Left kidney (tissue), 8 donors: ENCODE measurements at places on chromosomes 1 and 21. TPM values are rescaled to one million over a fixed set of nuclear protein-coding genes. Genes with fewer than 3 reads are reported as not detected.

The YTHDF2 gene
- 104 TPM for polyA plus RNA-seq

The ASH1L gene
- polyA plus RNA-seq: 55.2 TPM

GRCh38 chr21:36478941-36479340 lies 981 bp downstream of the CLDN14 start:
- DNase-seq: no peak

GRCh38 chr1:58585581-58586151 lies 8.6 kb upstream of the TACSTD2 start:
- DNase-seq: no peak

DNA sequence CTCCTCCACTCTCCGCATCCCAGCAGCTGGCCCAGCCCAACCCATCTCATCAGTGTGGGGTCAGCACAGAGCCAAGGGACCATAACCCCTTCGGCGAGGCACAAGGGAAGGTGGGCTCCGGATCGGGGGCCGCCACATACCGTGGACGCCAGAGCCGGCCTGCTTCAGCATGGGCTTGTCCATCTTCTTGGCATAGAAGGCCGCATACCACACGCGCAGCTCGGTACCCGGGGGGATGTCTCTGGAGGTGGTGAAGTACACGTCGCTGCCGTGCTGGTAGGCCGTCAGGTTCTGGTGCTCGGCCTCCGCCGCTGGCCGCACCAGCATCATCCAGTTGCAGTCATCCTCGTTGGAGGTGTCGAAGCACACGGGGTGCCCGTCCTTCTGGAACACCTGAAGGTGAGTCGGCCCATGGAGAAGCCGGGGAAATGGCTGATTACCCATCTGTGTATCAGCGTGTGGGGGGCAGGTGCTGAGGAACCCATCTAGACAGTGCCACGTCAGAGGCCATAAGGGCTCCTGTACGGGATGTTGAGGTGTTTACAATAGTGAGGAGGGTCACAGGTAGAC lies 24.6 kb downstream of the PRDM15 start:
- DNase-seq: no peak

GRCh38 chr1:5936621-5937372 lies 55.4 kb downstream of the NPHP4 start:
- no peak for DNase-seq

The FAM78B gene
- polyA plus RNA-seq: 1.5 TPM

DNA sequence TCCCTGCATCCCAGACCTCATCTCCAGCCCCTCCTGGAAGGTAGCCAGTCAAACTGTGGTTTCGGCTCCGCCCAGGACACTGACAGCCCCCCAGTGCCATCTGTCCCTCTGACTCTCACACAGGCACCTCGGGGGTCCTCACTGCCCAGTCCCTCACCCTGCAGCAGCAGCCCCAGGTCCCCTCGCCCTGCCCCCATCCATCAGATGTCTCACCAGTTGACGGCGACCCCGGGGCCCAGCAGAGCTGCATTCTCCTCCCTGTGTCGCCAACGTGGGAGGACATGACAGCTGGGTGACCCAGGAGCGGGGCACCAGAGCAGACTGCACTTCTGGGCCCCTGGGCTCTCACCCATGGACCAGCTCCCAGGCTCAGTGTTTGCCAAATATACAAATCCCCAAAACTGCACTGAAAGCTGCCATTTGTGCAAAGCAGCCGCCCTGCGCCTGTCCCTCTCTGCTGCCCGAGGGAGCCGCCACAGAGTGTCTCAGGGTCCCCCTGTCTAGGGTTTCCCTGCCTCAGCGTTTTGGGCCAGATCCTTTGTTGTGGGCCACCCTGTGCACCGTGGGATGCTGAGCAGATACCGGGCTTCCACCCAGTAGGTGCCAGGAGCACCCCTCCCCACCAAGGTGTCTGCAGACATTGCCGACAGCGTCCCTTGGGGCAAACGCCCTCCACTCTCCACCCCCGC lies 48.2 kb downstream of the PRDM15 start:
- DNase-seq: no peak

DNA sequence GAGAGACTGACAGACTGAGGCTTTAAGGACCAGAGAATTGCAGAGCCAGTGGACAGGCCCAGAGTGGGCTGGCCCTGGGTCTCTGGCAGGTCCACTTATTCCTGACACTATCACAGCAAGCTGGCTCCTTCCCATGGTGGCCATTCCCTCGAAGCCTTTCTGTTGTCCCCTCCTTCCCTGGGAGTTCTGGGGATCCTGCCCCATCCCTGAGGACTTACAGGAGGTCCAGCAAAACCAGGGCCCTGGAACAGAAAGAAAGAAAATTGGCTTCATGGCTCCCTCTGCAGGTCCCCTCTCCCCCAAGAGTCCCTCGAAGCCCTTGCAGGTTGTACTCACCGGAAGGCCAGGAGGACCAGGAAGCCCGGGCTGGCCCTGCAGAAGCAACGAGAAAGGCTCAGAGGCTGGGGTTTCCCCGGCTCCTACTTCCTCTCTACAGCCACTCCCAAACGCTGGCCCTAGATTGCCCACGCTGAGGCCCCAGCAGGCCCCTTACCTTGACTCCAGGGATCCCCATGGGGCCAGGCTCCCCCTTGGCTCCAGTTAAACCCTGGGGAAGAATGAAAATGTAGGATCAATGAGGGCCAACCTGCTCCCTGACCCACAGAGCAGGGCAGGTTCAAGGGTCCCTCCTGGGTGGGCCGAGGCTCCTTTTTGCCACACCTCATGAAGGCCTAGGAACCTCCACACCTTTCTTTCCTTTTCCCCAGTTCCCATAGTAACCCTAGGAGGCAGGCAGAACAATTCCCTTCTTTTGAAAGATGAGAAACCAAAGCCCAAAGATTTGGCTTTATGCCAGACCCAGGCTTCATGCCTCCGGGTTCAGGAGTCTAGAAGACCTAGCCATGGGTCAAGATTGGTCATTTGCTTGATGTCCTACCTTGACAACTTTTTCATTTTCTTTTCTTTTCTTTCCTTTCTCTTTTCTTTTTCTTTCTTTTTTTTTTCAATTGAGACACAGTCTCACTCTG lies 4.6 kb downstream of the COL9A2 start:
- no peak for DNase-seq

DNA sequence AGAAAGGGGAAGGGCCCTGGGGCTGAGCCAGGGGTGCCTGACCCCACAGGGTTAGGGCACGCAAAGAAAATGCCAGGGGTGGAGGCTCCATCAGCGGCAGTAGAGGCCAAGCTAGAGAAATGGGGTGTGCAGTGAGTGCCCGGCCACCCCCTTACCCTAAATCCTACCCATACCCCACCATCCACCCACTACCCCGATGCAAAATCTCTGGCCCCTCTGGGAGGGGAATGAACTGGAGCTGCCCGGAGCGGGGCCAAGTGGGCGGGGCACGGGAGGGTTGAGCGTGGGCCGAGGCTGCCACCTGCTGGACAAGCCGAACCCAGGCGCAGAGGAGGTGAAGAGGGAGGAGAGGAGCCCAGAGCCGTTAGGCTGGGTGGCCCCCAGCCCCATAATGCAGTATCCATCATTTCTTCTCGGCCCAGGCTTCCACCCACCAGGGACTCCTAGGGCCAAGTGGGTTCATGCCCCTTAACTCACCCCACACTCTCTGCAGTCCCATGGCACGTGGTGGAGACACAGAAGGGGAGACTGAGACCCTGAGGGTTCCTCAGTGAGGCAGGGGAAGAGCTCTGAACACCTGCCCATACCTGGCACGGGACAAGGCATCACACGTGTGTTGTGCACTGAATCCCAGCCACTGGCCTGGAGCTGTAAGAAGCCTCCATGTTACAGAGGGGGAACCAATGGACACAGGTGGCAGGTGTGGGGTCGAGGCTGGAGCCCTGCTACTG lies 1.4 kb upstream of the C1QC start:
- peak; percentile 53 for DNase-seq

DNA sequence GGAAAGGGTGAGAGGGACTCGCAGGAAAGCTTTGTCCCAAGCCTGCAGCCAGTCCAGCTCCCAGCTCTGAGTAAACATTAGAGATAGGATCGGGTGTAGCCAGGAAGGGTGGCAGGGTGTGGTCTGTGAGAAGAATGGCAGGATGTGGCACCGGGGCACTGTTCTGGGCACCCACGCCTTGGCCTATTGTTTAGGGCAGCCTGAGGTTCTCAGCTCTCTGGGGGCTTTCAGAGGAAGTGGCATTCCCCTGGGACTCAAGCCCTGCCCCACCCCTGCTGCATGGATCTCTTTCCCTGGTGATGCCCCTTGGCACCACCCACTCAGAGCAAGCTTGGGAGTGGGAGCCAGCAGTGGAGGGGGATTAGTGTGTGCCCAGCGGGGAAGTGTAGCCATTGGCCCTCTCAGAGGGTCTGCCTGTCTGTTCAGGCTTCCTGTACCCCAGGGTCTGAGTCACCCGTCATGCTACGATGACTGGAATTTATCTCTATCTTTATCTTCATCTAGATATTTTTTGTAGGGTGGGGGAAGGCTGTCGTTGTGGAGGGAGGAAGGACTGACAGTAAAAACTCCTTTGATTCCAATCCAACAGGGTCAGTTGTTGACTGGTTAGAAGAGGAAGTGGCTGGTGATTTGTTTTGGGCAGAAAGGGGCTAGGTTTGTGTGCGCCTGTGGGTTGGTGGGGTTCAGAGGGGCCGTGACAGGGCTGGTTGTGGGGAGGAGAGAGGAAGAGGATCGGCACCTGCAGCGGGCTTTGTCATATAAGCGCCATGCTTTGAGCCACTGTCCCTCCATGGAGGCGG lies 31.6 kb downstream of the SOX13 start:
- no peak for DNase-seq

The TRNAU1AP gene
- 25.6 TPM for polyA plus RNA-seq

The GFI1 gene
- polyA plus RNA-seq: 0.23 TPM

GRCh38 chr1:217522277-217522676 lies 108.6 kb downstream of the GPATCH2 start:
- no peak for DNase-seq

GRCh38 chr1:205656236-205656635 lies 24.1 kb downstream of the SLC45A3 start:
- DNase-seq: no peak

DNA sequence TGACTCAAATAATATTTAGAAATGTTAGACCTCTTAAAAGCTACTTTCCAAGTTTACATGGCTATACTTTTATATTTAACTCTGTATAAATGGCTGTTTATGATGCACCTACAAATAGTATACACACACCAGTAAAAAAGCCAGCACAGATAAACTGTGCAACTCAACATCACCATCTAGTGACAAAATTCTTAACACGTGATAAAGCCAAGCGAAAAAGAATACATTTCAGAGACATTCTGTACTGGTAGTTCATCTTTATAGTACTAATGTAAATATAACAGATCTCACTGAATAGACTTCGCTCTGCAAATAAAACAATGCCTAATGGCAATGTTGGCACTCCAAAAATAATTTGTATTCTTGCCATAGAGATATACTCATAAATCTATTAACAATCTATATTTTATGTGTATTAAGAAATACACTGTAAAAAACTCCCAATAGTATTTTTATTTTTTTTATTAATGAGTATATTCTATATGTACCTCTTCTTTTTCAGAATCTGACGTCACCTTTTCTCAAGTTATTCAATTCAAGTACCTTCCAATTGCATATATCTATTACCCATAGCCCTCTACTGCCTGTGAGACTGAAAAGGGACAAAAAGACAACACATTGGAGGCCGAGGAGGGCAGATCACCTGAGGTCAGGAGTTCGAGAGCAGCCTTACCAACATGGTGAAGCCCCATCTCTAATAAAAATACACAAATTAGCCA lies 100.2 kb downstream of the DPYD start:
- peak; percentile 29 for DNase-seq

The KPRP gene
- polyA plus RNA-seq: not detected

GRCh38 chr1:161200992-161201835 lies 953 bp upstream of the NDUFS2 start:
- DNase-seq: no peak

- no peak for DNase-seq
Measured at GRCh38 chr1:62377043-62377562, 57.9 kb upstream of the KANK4 start.

DNA sequence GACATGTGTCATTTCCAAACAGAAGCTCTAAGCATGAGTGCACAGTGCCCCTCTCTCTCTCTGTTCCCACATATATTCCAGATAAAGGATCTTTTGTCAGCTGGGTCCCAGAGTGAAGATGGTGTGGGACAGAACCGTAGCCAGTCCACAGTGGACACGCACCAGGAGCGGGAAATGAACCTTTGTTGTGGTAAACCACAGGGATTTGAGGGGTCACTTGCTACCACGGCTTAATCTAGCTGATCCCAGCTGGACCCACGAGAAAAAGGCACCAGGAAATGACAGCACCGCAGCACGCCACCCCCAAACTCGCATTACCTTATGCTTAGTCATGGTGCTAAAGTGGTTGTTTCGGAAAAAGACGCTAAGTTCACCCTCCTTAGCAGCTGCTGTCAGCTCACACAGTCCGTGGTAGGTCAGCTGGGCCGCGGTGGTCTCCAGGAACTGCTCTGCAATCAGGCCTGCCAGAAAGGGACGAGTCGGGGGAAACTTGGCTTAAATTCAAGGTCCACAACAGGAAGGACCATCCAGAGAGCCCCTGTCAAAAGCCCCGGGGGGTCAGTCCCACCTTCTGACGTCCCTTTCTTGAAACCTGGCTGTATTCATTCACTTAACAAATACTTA lies 7.5 kb downstream of the MINDY1 start:
- no peak for DNase-seq

- DNase-seq: no peak
Measured at GRCh38 chr1:227212164-227212563, 106.1 kb downstream of the CDC42BPA start.

The C4BPA gene
- 0.52 TPM for polyA plus RNA-seq

GRCh38 chr1:42891465-42892138 lies 45.2 kb downstream of the ZNF691 start:
- no peak for DNase-seq

GRCh38 chr1:227094249-227094966 lies 154.3 kb downstream of the COQ8A start:
- DNase-seq: no peak

DNA sequence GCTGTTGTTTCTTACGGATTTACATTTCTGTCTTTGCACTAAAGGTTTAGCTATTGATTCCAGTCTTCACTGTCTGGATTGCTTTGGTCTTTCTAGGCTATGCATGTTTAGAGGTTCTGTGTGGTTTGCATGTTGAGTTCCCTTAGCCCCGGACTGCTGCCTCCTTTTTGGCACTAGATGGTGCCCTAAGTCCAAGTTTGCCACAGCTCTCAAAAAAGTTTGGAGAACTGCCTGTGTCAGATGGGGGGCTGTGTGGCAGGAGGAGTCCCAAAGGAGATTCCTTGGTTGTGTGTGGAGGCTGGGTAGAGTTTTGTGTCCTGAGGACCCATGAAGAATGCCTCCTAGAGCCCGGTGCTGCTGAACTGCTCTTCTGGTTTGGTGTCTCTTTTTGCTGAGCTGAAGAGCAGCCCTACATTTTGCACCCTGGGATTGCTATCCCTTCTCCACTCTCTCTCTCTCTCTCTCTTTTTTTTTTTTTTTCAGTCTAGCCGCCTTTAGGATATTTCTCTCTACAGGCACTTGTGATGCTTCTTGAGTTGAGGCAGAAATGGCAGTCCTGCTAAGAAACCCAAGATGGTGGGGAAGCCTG lies 74.4 kb downstream of the PTGS2 start:
- DNase-seq: peak; percentile 21

The BCL2L15 gene
- 1.4 TPM for polyA plus RNA-seq

- no peak for DNase-seq
Measured at GRCh38 chr1:32755810-32756159, 53.2 kb upstream of the SYNC start.

The LCE1E gene
- polyA plus RNA-seq: not detected

The ENO1 gene
- polyA plus RNA-seq: 873 TPM

The LMX1A gene
- polyA plus RNA-seq: not detected

- no peak for DNase-seq
Measured at GRCh38 chr1:245762396-245762910, 607.7 kb downstream of the KIF26B start.

- DNase-seq: no peak
Measured at GRCh38 chr21:25139414-25139813, 467.9 kb downstream of the MRPL39 start.

The PDZK1IP1 gene
- polyA plus RNA-seq: 22.2 TPM

GRCh38 chr1:110610696-110611286 lies 4.6 kb upstream of the KCNA2 start:
- no peak for DNase-seq
